Activated CD4-positive, alpha-beta T cell treated with anti-CD3 and anti-CD28 coated beads, Interleukin-2, Interleukin-6, amounts not matched to agents 100 ng/mL and 50 ng/mL, durations not matched to agents 16 hours and 8 hours (primary cell): ENCODE measurements at places on chromosomes 16 and 17.

GRCh38 chr17:64147110-64148016 lies 17.4 kb upstream of the ERN1 start:
- DNase-seq: peak; percentile 61

- DNase-seq: no peak
Observed at GRCh38 chr16:68233085-68233834, 2.7 kb downstream of the ESRP2 start.

DNA sequence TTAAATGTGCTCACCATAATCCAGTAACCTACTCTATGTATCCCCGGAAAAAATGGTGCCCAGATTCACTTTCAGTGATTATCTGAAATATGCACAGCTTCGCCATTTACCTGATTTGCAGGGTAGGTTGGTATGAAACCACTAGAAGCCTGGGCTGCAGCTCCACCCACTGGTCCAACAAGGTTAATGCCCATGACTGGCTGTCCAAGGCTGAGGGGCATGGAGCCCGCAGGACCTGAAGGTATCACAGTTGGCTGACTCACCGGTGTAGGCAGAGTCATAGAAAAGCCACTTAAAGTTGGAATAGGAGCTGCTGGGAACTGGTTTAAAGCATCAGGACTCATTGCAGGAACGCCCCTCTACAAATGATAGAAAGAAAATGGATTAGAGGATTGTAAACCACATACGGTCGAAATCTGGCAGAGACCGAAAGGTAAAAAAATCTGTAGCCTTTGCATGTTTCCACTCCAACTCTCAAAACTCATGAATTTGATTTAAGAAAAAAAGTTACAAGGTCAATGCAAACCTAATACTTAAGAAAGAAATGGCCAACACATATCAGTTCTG lies 38.6 kb downstream of the SYNRG start:
- DNase-seq: peak; percentile 42

GRCh38 chr17:76274112-76274956 lies 9.2 kb downstream of the UBALD2 start:
- DNase-seq: no peak

DNA sequence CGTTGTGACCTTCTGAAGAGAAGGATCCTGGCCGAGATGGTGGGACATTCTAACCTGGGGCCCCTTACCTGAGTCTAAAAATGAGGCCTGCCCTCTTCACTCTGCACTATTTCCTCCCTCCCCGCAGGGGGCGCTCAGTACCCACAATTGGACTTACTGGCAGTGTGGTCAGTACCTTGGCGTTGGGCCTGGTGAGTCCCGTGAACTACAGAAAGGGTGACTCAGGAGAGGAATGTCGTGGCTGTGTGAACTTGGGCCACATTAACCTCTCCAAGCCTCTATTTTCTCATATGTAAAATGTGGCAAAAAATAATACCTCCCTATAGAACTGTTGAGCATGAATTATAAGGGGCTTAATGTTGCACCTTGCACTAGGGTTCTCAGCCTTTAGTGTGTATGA lies 3.9 kb downstream of the RSAD1 start:
- DNase-seq: peak; percentile 88

DNA sequence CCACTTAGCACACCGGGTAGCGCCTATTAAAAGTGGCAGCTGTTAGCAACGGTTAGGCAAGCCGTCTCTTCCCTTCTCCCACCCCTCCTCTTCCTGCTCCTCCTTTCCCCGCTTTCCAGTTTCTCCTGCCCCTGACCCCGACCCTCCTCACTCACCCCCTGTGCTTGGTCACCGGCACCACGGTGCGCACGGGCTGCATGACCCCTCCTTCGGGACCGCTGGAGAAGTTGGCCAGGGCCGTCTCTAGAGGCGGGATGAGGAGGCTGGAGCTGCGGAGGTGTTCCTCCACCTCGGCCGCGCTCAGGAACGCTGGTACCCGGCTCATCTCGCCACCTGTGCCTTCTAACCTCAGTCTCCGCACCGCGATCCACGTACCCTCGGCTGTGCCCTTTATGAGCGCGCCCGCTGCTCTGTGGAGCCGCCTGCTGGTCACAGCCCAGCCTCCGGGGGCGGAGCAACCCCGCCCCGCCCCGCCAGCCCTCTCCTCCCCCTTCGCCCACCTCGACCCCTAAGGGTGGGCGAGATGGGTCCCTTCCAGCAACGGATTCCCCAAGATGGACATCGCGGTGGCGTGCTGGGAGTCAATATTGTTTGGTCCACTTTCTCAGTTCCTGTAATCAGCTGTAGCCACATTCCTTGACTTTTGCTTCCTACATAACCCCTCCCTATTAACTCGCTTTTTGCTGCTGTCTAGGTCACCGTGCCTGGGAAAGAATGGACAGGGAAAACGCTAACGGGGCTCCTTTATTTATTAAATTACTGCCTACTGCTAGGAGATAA lies at the start of gene CRYM:
CRYM (minus strand) TSS at position 364 of the 780 bp plus-strand sequence; CDS start at position 325, 39 bp downstream.
- peak; percentile 49 for DNase-seq

DNA sequence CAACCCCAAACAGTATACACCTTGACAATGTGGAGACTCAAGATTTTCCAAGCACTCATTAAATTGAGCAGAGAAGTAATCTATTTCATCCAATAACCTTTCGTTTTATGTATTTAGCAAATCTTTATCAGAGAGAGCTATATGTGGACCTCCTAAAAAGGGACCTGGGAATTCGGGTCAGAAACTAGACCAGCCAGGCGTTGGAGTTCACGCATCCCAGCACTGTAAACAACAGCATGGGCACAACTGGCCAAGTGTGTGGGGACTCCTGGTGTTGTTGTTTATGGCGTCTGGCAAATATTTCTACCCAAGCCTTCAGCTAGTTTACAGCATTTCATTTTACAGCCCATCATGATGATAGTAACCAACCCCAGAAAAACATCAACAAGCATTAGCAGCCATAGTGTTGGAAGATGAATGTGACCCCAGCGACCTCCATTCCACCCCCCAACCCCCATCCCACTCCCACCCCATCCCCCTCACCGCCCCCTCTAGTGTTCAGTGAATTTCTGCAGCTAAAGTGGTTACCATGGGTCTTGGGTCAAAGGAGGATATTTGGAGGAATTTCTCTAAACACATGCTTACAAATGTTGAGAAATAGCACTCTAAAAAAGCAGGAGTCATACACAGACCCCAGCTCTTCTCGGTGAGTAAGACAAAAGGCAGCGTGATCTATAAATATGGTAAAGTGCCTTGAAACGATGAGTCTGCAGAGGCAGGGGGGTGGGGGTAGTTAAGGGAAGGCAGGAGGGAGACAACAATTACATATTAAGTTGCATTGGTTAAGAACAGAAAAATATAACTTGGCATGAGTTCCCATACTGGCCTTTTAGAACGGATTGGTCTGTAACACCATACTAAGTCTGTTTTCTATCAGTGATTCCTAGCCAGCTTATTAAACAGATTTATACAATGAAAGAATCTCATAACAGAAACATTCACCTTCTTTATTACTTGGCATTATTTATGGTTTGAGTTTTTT lies 91.4 kb upstream of the TBX2 start:
- DNase-seq: no peak

- DNase-seq: no peak
Observed at GRCh38 chr17:53628011-53628410, 194.7 kb upstream of the KIF2B start.

GRCh38 chr16:50326835-50327465 lies 41.8 kb downstream of the BRD7 start:
- peak; percentile 87 for DNase-seq

GRCh38 chr16:81601601-81602255 lies 157.1 kb downstream of the CMIP start:
- no peak for DNase-seq

- no peak for DNase-seq
Observed at GRCh38 chr17:32156656-32157055, 14.4 kb downstream of the RHOT1 start.

DNA sequence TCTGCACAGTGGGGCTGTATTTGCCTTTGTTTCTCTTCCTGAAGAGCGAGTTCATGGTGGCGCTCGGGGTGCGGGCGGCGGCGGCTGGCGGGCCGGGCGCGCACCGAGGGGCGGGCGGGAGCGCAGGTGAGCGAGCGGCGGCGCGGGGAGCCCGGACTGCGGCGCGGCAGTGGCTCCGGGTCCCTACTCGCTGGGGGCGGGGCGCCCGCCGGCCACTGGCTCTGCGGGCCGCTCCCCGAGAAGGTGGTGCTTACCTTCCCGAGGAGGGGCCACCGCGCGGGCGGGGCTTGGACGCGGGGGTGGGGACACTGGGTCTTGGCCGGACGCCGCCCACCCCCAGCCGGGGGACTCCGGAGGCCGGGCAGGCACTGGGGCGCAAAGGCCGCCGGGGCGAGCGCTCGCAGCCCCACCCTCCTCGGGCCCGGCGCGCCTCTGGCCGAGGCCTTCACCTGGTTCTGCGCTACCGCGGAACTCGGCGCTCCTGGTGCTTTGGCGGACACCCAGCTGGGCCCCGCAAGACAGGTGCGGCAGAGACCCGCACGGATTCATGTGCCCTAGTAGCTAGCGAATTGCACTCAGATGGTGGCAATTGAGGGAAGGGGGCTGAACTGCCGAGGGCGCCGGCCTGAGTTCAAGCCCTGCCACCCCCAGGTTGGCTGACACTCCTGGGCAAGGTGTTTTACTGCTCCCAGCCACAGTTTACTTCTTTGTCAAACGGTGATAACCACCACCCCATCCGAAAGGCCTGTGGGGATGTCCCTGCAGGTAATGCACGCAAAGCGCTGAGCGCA lies at the start of gene PPL:
PPL (minus strand) TSS at position 158 of the 791 bp plus-strand sequence; CDS start at position 55, 103 bp downstream.
- peak; percentile 12 for DNase-seq

GRCh38 chr17:15954222-15954621 lies 9.3 kb downstream of the ADORA2B start:
- DNase-seq: no peak

DNA sequence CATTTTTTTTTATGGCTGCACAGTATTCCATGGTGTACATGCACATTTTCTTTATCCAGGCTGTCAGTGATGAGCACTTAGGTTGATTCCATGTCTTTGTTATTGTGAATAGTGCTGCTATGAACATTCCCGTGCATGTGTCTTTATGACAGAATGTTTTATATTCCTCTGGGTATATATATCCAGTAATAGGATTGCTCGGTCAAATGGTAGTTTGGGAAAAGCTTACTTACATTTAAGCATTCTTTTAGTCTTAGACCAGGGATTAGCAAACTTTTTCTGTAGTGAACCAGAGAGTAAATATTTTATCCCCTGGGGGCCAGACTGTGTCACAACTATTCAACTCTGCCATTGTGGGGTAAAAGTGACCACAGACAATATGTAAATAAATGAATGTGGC lies 40.2 kb downstream of the MED13 start:
- no peak for DNase-seq

DNA sequence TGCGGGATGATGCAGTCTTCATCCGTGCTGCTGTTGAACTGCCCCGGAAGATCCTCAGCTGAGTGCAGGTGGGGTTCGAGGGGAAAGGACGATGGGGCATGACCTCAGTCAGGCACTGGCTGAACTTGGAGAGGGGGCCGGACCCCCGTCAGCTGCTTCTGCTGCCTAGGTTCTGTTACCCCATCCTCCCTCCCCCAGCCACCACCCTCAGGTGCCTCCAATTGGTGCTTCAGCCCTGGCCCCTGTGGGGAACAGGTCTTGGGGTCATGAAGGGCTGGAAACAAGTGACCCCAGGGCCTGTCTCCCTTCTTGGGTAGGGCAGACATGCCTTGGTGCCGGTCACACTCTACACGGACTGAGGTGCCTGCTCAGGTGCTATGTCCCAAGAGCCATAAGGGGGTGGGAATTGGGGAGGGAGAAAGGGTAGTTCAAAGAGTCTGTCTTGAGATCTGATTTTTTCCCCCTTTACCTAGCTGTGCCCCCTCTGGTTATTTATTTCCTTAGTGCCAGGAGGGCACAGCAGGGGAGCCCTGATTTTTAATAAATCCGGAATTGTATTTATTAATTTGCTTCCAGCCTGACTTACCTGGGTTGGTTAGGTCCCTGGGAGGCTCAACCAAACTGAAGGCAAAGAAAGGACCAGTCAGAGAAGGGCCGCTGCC lies 5.8 kb downstream of the TRAF4 start:
- DNase-seq: no peak

GRCh38 chr16:20944861-20945574 lies 44.4 kb downstream of the LYRM1 start:
- DNase-seq: peak; percentile 53

DNA sequence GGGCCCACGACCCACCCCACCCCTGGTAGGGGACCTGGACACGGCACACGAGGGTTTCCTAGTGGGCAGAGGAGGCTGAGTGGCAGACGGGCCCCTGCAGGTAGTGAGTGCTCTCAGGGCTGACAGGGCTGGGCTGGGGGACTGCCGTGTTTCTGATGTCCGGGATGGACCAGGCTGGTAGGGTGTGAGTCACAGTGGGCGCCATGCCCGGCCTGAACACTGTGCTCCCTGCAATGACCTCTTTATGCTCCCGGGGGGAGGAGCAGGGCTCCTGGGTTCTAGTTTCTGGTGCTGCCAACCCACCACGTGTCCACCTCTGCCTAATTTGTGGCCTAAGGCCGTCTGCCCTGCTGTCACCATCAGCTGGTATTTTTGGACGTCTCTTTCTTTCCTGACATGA lies 26.3 kb downstream of the ARHGAP23 start:
- DNase-seq: no peak

DNA sequence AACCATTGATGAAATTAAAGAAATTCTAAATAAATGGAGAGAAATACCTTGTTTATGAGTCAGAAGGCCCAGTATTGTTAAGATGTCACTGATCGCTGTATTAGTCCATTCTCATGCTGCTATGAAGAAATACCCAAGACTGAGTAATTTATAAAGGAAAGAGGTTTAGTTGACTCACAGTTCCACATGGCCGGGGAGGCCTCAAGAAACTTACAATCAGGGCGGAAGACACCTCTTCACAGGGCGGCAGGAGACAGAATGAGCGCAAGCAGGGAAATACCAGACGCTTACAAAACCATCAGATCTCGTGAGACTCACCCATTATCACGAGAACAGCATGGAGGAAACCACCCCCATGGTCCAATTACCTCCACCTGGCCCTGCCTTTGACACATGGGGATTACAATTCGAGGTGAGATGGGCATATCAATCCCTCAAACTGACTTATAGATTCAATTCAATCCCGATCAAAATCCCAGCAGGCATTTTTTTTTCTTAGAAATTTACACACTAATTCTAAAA lies 157.2 kb downstream of the ENGASE start:
- DNase-seq: peak; percentile 5

- DNase-seq: peak; percentile 79
Observed at GRCh38 chr16:48556913-48557351, 53.0 kb downstream of the N4BP1 start.

GRCh38 chr17:37729905-37730304 lies 15.0 kb downstream of the HNF1B start:
- DNase-seq: no peak

DNA sequence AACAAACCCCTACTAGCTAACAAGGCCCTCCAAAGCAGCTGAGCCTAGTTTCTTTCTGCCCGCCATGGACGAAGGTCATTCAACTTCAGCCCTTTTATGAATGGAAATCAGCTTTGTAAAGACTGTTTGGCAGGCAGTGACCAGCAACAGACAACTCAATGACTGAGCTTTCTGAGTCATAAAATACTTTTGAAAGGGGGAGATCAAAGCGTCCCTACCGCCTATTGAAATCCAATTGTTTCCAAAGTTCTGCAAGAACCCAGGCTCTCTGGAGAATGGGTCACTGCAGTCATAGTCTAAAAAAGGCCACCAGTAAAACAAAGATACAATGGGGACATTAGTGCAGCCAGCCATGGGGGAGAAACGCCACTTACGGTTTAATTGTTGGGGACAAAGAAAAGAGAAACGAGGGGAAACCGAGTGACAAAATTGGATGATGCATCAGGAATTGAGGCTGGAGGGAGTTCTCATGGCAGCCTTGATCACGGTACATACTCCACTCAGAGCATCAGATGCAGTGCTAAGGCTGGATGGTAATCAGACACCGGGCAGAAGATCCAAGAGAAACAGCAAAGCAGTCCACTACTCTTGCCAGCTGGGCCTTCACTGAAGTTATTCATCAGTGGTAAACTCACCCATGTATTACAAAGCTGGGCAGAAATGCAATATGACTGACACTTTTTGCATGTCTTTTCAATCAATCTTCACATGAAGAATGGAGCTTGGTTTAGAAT lies 9.8 kb downstream of the ADAMTS18 start:
- DNase-seq: no peak
